Neural cell (in vitro differentiated cells): ENCODE measurements at places on chromosomes 13 and 19. TPM values are rescaled to one million over a fixed set of nuclear protein-coding genes. Genes with fewer than 3 reads are reported as not detected.

SYCN gene
- polyA plus RNA-seq: not detected in 2 replicates

RPS28 gene
- 192 and 196 TPM in 2 replicates for polyA plus RNA-seq

MYBPC2 gene
- polyA plus RNA-seq: not detected in 2 replicates

LILRB4 gene
- not detected in 2 replicates for polyA plus RNA-seq

PPM1N gene
- 1.0 and 1.8 TPM in 2 replicates for polyA plus RNA-seq

ZNF91 gene
- polyA plus RNA-seq: 76.2 and 77.8 TPM in 2 replicates

SLC10A2 gene
- not detected in 2 replicates for polyA plus RNA-seq

IZUMO2 gene
- polyA plus RNA-seq: not detected in 2 replicates
